Activated T-helper 1 cell treated with anti-CD3 and anti-CD28 coated beads, Interleukin-2, amount 50 U/mL, for 16 hours (primary cell): ENCODE measurements at places on chromosomes 13 and 19.
A peak's percentile ranks its signal among the peaks of the same experiment; 100 is the strongest.

DNA sequence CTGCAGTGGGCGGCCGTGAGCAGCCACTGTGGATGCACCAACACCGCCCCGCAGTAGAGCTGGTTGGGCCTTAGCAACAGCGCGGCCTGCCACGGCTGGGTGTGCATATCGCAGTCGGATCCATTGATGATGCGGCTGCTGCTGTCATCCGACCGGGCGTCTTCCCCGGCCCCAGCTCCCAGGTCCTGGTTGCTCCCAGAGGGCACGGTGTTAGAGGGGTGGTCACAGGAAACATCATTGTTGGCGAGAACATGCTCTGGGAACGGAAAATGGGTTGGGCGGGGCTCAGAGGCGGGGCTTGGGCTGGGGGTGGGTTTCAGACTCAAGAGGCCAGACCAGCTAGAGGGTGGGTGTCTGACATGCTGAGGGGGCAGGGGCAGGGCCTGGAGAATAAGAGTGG lies 3.0 kb downstream of the KLK5 start:
- no peak for DNase-seq

GRCh38 chr19:31258211-31259052 lies 90.8 kb downstream of the TSHZ3 start:
- DNase-seq = no peak

DNA sequence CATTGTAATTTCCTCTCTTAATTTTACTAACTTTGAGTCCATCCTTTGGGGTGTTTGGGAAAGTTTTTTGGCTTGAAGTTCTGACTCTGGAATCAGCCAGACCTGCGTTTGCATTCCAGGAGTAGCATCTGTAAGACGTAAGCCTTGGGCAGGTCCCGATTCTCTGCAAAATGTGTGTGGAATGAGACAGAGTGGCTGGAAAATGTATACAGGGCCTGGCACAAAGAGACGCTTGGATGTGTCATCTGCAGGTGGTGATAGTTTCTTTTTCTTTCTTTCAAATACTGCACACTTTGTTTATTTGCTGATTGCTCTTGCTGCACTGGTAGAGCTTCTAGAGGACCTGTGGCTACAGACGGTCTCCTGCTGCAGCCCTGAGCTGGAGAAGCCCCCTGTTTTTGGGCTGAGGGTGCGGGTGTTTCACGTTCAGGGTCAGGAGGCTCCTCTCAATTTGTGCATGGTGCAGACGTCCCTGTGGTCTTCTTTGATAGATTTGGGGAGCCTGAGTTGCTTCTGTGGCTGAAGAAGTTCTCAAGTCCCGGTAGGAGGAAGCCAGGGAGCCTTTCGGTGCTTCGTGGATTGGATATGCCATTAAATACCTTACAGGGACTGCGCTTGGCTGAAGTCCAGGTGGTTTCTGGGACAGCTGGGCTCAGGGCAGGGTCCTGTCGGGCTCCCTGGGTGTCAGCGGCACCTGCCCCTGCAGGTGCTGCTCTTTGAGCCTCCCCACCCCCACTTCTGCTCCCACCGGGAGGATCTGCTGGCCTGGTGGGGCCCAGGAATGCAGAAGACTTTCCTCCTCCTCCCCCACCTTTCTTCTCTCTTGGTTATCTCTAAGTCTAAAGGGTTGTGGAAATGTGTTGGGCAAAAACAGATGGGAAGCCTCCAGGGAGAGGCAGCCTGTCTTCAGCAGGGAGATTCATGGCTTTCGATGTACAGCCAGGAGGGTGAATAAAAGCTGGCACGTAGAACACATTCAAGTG lies 44.0 kb upstream of the GAS6 start:
- no peak for DNase-seq

DNA sequence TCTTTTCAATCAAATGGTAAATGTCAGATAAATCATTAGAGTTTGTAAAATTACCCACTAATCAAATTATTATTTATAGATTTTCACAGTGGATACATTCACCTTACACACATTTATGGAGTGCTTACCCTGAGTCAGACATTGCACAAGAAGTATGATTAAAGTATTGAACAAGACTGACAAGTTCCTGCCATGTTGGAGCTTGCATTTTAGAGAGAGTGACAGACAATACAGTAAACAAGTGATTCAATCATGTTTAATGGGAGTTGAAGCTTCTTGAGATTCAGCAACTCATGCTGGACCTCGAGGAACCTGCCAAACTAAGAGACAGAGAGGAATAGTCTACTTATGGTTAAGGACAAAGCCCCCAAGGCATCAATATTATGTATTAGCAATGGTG lies 487.8 kb downstream of the PCDH17 start:
- no peak for DNase-seq

DNA sequence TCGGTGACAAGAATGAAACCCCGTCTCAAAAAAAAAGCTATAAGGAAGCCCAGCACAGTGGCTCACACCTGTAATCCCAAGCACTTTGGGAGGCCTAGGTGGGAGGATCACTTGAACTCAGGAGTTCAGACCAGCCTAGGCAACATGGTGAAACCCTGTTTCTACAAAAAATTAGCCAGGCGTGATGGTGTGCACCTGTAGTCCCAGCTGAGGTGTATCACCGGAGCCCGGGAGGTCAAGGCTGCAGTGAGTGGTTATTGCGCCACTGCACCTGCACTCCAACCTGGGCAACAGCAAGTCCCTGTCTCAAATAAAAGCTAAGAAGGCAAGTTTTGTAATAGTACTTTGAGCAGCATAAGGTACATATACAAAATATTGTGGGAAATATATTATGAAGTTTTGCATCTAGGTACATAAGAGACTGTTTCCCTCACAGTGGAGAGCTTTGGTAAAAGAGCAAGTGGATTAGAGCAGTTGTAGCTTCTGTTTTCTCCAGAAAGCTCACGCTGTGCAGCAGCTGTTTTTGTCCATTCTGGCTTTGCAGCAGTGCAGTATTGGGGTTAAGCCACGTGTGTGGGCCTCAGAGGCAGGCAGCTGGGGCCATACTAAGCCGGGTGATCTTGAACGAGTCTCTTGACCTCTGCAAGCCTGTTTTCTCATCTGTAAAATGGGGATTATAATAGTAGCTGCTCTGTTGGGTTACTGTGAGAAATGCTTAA lies 35.4 kb downstream of the ARHGAP35 start:
- DNase-seq = no peak

- DNase-seq = no peak
Observed at GRCh38 chr13:107801621-107802020, 413.7 kb downstream of the LIG4 start.

- peak; percentile 51 for DNase-seq
Observed at GRCh38 chr19:4369888-4370260, 26.5 kb downstream of the MPND start.

- DNase-seq = no peak
Observed at GRCh38 chr13:26602783-26603182, 45.3 kb downstream of the WASF3 start.

GRCh38 chr13:75217949-75218348 lies 264.0 kb downstream of the TBC1D4 start:
- DNase-seq = no peak

- no peak for DNase-seq
Observed at GRCh38 chr13:99406799-99407201, 94.5 kb upstream of the TM9SF2 start.

DNA sequence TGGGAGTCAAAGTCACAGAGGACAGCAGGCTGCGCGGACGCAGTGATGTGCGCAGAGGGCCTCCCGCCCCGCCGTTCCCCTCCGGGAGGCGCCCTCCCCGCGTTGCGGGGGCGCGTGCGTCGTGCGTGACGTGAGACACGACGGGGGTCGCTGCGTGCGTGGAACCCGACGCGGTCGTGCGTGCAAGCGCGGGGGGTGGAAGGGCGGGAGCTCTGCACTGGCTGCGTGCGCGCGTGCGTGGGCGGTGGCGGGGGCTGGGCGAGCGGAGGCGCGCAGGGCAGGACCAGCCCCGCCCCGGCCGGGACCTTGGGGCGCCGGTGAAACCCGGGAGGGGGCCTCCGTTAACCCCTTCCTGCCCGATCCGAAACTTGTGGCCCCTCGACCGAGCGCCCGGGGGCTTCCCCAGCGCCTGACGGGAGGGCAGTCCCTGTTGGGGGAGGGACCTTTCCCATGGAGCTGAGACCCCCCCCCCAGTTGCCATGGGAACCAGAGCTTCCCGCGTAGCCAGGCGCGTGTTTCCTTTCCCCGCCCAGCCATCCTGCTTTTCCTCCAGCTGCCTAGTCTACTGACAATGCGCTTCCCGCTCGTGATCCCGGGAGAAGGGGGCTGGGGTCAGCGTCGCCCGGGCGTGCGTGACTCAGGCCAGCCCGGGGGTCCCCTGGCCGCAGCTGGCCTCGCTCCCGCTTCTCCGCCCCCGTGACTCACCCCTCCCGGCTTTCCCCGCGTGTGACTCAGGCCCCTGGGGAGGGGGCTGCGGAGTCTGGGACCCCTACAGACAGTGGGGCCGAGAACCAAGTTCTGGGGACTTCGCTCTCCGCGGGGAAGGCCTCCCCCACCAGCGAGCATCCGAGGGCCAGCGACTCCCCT lies 7.3 kb upstream of the HOOK2 start:
- DNase-seq = peak; percentile 80

GRCh38 chr19:48877855-48878195 lies 5.6 kb downstream of the PPP1R15A start:
- no peak for DNase-seq

DNA sequence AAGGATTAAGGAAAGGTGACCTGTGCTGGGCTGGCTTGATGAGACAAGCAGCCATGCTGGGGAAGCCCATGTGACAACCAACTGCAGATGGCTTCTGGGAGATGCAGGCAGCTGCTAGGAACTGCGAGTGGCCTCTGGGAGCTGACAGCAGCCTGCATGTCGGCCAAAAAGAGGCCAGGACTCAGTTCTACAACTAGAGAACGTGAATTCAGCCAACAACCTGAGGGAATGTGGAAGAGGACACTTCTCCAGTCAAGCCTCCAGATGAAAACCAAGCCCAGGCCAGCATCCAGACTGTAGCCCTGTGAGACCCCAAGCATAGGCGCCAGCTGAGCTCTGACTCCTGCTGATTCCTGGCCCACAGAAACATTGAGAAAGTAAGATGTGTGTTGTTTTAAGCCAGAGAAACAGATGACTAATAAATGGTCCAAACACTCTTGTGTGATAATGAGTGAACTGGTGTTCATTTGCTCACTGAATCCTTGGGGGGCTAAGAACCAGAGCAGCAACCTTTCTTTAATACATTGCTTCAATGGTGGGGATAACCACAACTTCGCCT lies 45.0 kb downstream of the SLC7A1 start:
- DNase-seq = no peak

- DNase-seq = no peak
Observed at GRCh38 chr13:47774671-47774994, 226.4 kb downstream of the SUCLA2 start.

- DNase-seq = no peak
Observed at GRCh38 chr13:85551012-85551411, 248.2 kb downstream of the SLITRK6 start.

DNA sequence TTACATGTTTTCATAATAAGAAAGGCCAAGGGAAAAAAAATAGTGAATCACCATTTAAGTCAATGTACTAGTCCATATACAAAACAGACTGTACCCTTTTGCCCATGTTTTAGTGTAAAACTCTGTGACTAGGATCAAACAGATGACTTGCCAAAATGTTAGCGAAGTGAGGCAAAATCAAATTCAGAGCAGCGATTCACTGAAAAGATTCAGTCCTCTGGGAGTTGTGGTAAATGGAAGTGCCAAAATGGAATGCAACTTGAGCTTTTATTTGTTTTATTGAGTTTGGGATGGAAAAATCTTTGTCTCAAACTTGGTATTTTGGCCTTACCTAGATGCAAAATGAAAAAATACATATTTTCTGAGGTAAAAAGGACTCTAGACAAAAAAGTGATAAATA lies 9.1 kb downstream of the CDADC1 start:
- no peak for DNase-seq

GRCh38 chr13:50912851-50913250 lies 3.3 kb downstream of the RNASEH2B start:
- no peak for DNase-seq

DNA sequence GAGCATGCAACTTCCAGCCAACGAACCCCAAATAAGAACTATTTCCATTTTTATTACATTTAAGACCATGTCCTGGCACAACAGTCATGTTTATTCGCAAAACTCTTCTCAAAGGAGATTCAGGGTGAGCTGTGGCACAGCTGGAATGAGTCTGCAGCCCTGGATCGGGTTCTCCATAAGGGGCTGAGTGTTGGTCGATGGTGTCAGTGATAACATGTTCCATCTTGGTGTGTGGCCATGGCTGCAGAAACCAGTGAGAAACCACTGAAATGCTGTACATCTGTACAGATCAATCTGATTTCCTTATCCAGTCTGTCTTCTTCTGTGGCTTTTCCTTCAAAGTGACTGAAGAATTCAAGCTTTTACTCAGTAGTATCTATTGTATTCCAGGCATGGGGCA lies 15.2 kb downstream of the FAM124A start:
- DNase-seq = no peak

DNA sequence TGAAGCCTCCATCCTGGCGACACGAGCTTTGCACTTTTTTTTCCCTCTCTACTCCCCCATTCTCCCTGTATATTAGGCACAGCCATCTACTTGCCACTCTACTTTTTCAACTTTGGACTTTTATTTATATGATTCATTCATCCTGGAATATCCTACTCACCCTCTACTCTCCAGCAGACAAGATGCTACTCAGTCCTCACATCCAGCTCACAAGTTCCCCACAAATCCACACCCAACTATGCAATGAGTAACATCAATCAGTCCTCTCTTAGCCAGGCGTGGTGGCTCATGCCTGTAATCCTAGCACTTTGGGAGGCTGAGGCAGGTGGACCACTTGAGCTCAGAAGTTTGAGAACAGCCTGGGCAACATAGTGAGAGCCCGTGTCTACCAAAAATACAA lies 23.9 kb upstream of the URAD start:
- no peak for DNase-seq

- DNase-seq = no peak
Observed at GRCh38 chr19:41912899-41913537, 15.2 kb downstream of the ERFL start.

GRCh38 chr13:25110956-25111584 lies 15.1 kb downstream of the PABPC3 start:
- DNase-seq = no peak

DNA sequence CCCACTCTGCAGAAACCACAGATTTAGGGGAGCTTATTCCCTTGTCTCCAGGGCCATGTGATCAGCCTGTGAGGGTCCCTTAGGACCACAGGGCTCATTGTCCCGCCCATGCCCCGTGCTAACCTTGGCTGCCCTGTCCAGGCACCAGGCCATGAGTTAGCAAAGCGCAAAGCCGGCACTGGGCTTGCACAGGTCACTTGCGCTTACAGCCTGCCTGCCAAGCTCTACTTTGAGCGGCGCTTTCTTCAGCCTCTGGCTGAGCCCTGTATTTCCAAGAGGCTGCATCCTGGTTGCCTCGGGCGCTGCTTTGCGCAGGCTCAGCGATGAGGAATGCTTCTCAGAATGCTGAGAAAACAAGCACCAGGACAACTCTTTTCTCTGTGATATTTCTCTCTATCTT lies 188.0 kb downstream of the TDRD3 start:
- no peak for DNase-seq

- DNase-seq = no peak
Observed at GRCh38 chr19:47520343-47520806, 5.5 kb upstream of the NAPA start.

GRCh38 chr19:55253842-55254624 lies 4.8 kb downstream of the PPP6R1 start:
- no peak for DNase-seq

- no peak for DNase-seq
Observed at GRCh38 chr13:20505405-20506366, 20.0 kb downstream of the CRYL1 start.

- DNase-seq = no peak
Observed at GRCh38 chr13:93805736-93806135, 579.1 kb downstream of the GPC6 start.

GRCh38 chr13:27424246-27425157 lies at the start of gene GTF3A:
Gene GTF3A (plus strand): TSS chr13:27424619.
- DNase-seq = peak; percentile 69
